ENCODE measurements at places on chromosomes 6 and 20. TPM values are rescaled to one million over a fixed set of nuclear protein-coding genes. Genes with fewer than 3 reads are reported as not detected.

Gene FITM2
- total RNA-seq, result 14.2 TPM

DNA sequence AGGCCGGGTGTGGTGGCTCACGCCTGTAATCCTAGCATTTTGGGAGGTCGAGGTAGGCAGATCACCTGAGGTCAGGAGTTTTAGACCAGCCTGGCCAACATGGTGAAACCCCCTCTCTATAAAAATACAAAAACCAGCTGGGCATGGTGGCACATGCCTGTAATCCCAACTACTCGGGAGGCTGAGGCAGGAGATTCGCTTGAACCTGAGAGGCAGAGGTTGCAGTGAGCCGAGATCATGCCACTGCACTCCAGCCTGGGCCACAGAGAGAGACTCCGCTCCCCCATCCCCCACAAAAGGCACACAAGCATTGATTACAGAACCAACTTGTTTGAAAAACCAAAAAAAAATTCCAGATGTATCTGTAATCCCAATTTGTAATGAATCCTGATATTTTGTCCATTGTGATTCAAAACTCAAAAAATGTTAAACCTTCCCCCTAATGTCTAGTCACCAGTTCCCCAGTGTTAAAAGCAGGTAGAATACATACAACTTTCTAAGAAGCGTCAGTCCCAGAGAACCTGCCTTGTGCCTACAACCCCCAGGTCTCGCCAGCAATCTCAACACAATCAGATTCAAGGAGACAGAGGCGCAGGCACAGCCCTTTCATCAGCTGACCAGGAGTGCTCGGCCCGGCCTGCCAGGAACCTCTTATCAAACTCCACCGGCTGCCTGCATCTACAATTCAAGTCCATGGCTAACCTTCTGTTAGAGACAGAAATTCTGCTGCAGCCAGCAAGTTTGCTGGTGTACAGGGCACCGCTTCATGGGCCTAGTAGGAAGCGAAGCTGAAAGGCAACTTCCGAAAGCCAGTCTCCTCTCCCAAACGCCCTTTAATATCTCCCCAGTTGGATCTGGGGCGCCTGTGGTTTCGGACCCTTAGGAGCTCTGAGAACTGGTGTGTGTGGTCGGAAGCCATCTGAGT lies 2.1 kb downstream of the EZR start:
- peaks cover 51% of the 10 kb centered on the region for H3K4me1 ChIP-seq
- no peaks in the 10 kb centered on the region for H3K36me3 ChIP-seq
- peak overlapping the region; percentile 98 for H3K27ac ChIP-seq
- peak overlapping the region; percentile 90 for H3K4me3 ChIP-seq
- no peaks in the 10 kb centered on the region for H3K27me3 ChIP-seq

Gene SOX18
- 11.3 TPM for total RNA-seq

GRCh38 chr20:24724982-24725533 lies 224.0 kb upstream of the CST7 start:
- H3K4me3 ChIP-seq, result no peak overlapping the region
- no peaks in the 10 kb centered on the region for H3K27me3 ChIP-seq
- H3K36me3 ChIP-seq, result no peaks in the 10 kb centered on the region
- no peak overlapping the region for H3K27ac ChIP-seq

DNA sequence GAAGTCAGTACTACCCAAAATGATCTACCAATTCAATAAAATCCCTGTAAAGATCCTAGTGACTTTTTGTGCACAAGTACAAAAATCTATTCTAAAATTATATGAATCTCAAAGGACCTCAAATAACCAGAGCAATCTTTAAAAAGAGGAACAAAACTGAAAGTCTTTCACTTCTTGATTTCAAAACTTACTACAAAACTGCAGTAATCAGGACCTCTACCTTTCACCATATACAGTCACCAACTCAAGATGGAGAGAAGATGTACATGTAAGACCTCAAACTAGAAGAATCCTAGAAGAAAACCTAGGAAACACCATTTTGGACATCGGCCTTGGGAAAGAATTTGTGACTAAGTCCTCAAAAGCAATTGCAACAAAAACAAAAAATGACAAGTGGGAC lies 109.5 kb upstream of the CD93 start:
- no peak for DNase-seq
- no peak overlapping the region for H3K27ac ChIP-seq
- H3K4me1 ChIP-seq, result no peaks in the 10 kb centered on the region
- no peaks in the 10 kb centered on the region for H3K27me3 ChIP-seq
- H3K36me3 ChIP-seq, result no peaks in the 10 kb centered on the region

Gene TLDC2
- total RNA-seq, result 0.45 TPM
